Urothelium cell line (cell line): ENCODE measurements at places on chromosomes 6 and 20.

DNA sequence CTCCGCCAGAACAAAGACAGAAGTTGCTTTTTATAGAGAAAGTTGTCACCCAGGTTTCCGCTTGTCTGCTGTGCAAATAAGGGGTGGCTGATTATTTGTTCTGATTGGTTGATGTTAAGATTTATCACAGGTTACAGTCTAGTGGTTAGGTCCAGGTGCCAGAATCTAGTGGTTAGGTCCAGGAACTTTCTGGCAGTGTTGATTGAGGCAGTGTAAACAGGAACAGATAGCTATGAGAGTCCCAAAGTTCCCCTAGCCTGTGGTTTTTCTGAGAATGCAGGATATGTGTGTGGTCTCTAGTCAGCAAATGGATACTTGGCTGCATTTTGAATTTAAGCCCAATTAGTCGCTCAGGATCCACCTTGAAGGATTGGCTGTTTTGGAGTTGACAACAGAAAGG is 148.0 kb downstream of the TMEM200A start:
- DNase-seq, result peak; percentile 67

- DNase-seq, result no peak
Measured at GRCh38 chr6:111416529-111416928, 66.5 kb downstream of the REV3L start.

DNA sequence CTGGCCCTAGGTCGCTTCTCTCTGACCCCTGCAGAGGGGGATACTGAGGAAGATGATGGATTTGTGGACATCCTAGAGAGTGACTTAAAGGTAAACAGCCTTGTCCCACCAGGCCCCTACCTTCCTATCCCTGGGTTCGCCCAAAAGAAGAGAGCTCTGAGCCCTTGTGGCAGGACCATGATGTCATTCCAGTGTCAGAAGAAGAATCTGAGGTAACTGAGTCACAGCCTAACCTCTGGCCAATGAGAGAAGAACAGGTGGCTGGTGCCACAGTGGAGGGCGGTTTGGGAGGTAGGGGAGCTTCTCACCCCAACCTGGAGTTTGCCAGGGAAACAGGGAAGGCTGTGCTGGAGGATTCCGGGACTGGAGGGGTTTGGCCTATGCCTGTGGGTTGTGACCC is 5.2 kb downstream of the CDC25B start:
- DNase-seq, result no peak

GRCh38 chr6:151847064-151847463 is 39.6 kb downstream of the ESR1 start:
- DNase-seq, result peak; percentile 39

DNA sequence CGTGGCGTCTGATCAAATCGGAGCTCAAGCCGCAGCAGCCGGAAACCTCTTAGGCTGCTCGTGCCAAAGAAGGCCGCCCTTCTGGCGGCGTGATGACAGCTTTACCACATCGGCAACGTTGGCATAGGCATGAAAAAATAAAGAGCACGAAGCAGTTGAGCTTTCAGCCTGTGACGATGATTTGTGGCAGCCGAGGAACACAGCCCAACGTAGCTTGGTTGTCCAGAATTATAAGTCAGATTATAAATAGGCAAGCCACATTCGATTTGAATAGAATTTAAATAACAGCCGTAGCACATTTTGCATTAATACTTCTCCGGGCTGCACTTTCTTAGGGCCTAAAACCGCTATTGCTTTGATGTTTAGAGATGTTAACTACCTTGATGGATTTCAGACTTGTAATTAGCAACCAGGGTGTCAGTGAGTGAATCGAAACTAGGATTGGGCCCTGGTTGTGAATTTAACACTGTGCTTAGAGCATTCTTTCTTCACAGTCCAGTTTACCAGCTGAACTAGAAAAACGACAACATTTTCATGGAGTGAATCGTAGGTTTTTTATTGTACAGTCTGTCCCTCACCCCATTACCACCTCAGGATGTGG is 864 bp upstream of the BCLAF1 start:
- peak; percentile 57 for DNase-seq

GRCh38 chr20:18853946-18854646 is 40.5 kb downstream of the SCP2D1 start:
- DNase-seq, result no peak

DNA sequence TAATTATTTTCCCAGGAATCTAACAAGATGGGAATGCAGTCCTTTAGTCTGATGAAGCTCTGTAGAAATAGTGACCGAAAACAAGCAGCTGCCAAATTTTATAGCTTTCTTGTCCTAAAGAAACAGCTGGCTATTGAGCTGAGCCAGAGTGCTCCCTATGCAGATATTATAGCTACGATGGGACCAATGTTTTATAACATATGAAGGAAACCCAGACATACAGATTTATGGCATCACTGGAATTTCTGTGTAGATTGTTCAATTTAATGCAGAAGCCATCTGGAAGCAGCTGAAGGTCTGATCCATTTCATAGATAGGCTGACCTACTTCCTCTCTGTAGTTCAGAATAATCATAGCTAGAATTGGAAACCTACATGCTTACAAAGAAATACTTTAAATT is 11.8 kb upstream of the SNPH start:
- DNase-seq, result no peak

DNA sequence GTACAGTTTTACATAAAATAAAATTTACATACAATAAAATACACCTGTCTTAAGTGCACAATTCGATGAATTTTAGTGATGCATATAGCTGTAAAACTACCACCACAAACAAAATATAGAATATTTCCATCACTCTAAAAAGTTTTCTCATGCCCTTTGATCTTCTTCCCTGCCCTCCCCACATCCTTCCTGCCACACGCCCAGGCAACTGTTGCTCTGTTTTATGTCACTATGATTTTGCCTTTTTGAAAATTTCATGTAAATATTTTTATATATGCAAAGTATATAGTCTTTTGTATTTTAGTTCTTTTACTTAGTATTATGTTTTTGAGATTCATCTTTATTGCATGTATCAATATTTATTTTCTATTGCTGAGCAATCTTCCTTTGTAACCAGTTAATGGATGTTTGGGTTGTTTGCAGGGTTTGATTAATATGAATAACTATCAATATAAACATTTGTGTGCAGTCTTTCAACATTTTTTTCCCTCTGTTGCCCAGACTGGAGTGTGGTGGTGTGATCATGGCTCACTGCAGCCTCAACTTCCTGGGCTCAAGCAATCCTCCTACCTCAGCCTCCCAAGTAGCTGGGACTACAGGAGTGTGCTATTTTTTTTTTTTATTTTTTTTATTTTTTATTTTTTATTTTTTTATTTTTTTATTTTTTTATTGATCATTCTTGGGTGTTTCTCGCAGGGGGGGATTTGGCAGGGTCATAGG is 23.8 kb upstream of the SAMHD1 start:
- no peak for DNase-seq

- DNase-seq, result peak; percentile 14
Measured at GRCh38 chr6:10404799-10405512, 9.9 kb downstream of the TFAP2A start.

DNA sequence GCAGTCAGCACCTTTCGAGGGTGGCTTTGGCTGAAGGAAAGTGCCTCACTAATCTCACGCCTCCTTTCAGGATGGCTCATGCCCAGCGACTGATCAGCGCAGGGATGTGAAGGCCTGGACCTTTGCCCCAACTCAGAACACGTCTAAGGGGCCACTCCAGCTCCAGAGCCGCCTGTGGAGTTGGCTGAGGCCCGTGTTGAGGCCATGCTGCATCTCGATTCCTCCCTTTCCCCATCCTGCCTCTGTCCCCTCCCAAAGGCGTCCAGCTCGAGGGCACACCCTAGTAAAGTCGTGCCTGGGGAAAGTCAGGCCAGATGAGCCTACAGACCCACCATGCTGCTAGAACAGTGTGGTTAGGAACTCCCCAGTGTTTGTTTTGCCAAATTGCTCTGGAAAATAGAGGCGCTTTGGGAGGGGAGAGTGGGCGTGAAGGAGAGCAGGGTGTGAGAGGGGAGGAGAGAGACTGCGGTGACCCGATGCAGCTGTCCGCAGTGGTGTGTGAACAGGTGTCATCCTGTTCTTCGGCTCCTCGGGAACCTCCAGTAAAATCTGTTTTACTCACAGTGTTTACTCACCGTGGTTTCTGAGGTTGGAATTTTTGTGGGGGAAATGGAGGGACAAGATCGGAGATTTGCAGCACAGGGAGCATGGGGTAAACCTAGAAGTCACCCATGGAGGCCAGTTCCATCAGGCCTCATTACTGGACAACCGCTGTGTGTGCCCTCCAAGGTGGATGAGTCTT is 85.0 kb upstream of the PMEPA1 start:
- peak; percentile 91 for DNase-seq

DNA sequence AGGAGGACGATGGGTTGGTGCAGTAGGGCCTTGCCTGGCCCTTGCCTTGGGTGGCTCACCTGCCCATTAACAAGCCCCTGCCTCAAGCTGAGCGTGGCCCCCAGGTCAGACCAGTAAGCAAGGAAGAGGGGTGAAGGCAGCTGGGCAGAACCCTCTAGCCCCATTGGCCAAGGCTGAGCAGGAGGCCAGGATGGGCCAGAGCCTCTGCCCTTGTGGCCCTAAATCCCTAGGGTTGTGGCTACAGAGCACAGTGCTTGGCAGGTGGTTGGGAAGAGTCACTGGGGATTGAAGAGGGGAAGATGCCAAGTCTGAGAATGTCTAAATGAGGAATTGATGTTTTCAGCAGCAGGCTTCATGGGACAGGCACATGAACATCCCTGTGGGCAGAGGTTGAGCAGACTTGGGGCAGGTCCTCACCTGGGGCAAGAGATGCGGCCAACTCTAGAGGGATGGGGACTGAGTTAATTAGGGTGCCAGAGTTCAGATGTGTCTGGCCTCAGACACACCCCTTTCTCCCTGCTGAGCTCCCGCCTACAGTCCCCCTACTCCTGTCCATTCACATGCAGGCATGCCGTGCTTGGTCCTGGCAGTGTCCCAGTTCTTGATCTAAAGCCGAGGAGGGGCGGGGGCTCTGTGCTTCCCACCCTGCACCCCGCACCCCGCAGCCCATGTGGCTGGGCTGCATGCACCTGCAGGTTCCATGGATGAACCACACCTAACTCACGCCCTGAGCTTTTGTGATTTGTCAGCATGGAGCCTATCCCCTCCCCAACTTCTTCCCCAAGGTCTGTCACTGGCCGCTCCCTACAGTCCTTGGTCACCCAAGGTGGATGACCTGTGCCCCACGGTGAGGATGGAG is 9.8 kb downstream of the GTSF1L start:
- no peak for DNase-seq

GRCh38 chr6:120056085-120056484 is 706.5 kb upstream of the MAN1A1 start:
- no peak for DNase-seq

DNA sequence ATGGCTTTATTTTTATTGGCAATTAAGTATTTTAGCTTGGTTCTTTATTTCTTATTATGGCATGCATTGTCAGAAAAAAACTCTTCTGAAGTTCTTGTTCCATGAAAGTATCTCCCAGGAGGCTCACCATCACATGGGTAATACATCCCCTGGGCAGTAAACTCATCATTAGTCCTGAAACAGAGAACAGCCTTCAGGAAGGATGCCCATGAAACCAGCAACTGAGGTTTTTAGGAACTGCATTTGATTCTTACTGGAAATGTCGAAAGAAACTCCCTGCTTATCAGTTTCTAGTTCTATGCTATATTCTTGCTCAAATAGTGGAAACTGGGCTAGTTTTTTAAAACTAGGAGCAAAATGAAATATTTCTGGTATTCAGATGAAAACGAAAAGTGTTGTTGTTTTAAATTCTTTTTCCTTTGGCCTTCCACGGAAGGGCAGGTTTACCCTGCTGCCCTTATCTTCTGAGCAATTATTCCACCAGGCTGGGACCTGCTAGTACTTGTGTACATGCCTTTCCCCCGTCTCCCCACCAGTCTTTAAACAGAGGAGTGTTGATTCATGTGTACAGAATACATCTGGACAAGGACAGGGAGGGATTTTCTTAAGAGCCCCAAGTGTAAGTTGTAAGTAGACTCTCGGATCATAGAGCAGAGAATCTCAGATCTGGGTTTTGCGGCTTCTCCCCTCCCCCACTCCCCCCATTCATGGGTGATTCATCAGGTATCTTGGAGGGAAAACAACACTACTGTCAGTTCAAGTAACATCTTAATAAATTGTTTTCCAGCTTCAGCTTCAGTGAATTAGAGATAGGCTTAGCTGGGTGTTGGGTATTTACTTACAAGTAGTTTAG is 81.5 kb downstream of the RTN4IP1 start:
- DNase-seq, result peak; percentile 30
